Immature natural killer cell (primary cell): ENCODE measurements at places on chromosomes 16 and 17. TPM values are rescaled to one million over a fixed set of nuclear protein-coding genes. Genes with fewer than 3 reads are reported as not detected.

DNA sequence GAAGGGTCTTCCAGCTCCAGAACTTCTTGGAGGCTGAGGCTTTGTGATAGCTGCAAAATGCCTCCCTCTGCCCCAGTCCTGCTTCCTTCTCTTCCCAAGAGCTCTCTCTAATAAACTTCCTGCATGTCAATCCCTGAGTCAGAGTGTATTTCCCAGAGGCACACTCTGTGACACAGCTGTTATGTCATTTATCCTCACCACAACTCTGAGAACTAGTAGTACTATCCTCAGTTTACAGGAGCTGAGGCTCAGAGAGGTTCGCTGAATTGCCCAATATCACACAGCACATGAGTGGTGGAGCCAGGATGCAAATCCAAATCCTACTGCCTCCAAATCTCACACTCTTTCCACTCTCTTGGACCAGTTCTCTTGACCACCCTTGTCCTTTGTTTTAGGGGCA, 20.0 kb downstream of the UNC45B start:
- H3K27me3 ChIP-seq, result no peaks in the 10 kb centered on the region
- H3K27ac ChIP-seq, result peak overlapping the region; percentile 26
- peaks cover 21% of the 10 kb centered on the region for H3K4me1 ChIP-seq
- no peak for DNase-seq
- H3K4me3 ChIP-seq, result no peak overlapping the region

DNA sequence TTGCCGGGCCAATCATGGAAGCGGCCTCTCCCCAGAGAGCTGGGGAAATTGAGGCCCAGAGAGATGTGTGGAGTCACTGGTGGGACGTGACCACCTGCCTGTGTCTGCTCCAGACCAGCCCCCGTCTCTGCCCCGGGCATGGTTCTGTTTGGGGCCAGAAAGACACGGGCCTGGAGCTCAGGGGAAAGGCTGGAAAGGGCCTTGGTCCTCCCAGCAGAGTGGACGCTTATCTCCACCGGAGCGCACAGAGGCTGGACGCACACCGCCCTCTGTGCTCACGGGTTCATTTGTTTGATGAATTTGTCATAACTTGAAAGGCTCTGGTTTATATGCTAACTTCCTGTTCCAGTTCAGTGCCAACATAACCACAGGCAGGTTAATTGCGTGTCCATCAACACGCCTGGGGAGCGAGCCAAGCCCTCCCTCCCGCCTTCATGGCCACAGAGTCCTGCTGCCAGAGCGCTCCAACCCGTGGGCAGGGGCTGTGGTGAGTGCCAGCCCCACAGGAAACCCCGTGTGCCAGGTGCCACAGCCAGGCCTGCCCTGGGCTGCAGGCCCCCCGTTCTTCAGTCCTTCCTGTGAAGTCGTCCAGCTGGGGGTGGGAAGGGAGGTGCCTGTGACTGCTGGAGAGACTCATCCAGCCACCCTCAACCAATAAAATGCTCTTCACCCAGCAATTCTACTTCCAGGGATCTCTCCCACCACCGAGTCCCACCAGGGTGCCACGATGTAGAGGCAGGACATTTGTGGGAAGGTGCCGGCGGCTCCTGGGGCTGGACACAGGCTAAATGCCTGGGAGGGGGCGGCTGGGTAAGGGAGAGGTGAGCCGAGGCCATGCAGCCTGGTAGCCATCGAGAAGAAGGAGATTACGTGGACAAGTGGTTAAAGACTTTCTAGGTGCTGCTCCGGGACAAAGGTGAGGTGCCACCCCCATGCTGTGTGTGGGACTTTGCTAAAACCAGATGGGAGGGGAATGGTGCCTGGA, 29.4 kb upstream of the BAHCC1 start:
- peaks cover 16% of the 10 kb centered on the region for H3K27me3 ChIP-seq
- H3K4me3 ChIP-seq, result peak overlapping the region; percentile 69
- no peaks in the 10 kb centered on the region for H3K36me3 ChIP-seq
- peak overlapping the region; percentile 35 for H3K27ac ChIP-seq

- no peaks in the 10 kb centered on the region for H3K36me3 ChIP-seq
- no peak overlapping the region for H3K27ac ChIP-seq
- peaks cover 1% of the 10 kb centered on the region for H3K27me3 ChIP-seq
- H3K4me1 ChIP-seq, result no peaks in the 10 kb centered on the region
- DNase-seq, result no peak
- H3K4me3 ChIP-seq, result no peak overlapping the region
These were observed 61.9 kb upstream of the DHX40 start for GRCh38 chr17:59503500-59503899.

GRCh38 chr17:42585353-42585752, 7.8 kb upstream of the PSMC3IP start:
- no peaks in the 10 kb centered on the region for H3K27me3 ChIP-seq
- no peak overlapping the region for H3K4me3 ChIP-seq
- H3K36me3 ChIP-seq, result peaks cover 17% of the 10 kb centered on the region
- no peak overlapping the region for H3K27ac ChIP-seq

DNA sequence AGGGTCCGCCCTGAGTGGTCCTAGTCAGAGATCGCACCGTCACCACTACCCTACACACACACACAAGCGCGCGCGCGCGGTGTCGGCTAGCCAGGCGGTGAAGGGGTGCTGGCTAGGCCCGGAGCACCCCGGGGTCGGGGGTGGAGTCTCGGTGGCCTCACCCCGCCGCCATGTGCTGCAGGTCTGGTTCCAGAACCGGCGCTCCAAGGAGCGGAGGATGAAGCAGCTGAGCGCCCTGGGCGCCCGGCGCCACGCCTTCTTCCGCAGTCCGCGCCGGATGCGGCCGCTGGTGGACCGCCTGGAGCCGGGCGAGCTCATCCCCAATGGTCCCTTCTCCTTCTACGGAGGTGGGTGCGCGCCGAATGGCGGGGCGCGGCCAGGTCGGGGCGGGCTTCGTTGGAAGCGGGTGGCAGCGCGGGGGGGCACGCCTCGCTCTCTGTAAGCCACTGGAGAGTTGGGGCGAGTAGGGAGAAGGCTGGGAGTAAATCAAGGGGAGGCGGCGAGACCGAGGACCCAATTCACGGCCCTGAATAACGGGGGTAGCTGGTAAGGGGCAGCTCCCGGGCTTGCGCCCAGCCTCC, 4.8 kb downstream of the LHX1 start:
- peaks cover 35% of the 10 kb centered on the region for H3K4me1 ChIP-seq
- no peak overlapping the region for H3K27ac ChIP-seq
- no peaks in the 10 kb centered on the region for H3K36me3 ChIP-seq
- peak overlapping the region; percentile 56 for H3K4me3 ChIP-seq
- H3K27me3 ChIP-seq, result peaks cover 53% of the 10 kb centered on the region

DNA sequence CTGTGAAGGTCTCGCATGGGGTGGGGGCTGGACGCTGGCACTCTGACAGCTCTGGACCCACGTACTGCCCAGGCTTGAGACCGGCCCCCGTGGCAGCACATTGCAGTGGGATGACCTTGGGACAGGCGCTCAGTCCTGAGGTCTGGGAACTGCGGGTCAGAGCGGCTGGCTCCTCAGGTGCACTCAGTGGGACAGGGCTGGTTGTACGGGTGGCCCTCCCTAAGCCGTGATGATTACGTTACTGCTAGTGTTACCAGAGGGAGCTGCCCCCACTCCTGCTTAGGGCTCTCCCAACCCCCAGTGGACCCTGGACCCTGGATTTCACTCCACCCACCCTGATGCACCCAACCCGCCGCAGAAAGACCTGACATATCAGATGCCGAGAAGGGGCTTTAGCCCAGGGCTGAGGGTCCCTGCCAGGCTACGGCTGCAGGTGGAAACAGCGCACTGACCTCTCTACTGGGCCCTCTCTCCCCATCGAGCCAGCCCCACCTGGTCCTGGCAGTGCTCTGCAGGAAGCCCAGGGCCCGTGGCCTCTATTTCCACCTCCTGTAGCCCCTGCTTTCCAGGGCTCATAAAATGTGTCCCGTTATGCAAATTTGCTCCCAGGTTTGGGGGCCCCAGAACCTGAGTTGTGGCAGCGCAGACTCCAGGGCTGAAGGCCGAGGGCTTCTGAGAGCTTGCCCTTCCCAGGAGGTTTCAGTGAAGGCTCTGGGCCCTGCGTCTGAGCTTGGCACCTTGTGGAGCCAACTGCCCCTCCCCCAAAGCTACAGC, 77.2 kb downstream of the RTN4RL1 start:
- DNase-seq, result no peak
- H3K27ac ChIP-seq, result no peak overlapping the region
- H3K4me3 ChIP-seq, result no peak overlapping the region
- no peaks in the 10 kb centered on the region for H3K4me1 ChIP-seq
- H3K36me3 ChIP-seq, result no peaks in the 10 kb centered on the region

- DNase-seq, result no peak
- H3K27me3 ChIP-seq, result no peaks in the 10 kb centered on the region
- H3K4me3 ChIP-seq, result no peak overlapping the region
- H3K4me1 ChIP-seq, result peaks cover 5% of the 10 kb centered on the region
These were observed 10.2 kb downstream of the CDR2 start for GRCh38 chr16:22364241-22364640.

DNA sequence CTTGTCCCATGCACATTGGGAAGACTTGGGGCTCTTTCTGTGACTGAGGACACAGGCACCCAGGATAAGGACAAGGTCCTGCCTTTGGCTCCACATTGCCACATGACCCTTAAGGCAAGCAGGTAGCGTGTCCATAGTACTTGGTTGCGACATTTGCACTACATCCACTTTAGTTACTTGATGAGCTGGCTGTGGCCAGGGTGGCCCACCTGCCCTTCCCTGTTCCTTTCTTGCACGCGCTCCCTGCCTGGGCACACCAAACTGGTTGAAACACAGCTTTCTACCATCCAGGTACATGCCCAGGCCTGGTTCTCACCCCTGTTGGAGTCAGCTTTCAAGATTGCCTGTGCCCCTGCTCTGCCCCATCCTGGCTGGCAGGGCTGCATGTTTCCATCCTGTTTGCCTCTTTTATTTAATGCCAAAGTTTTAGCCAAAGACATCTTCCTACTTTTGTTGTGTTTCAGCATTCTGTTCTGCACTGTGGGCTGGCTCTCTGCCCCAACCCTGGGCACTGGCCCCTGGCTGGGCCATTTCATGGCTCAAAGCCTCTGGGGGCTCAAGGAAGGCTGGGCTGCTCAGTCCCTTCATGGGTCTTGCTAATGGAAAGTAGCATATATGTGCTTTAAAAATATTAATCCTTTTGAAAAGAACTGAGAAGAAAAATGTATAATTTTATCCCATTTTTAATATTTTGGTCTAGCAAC, 3.2 kb downstream of the B3GNT9 start:
- no peak overlapping the region for H3K4me3 ChIP-seq
- no peak for DNase-seq
- peaks cover 6% of the 10 kb centered on the region for H3K4me1 ChIP-seq
- H3K27me3 ChIP-seq, result peaks cover 9% of the 10 kb centered on the region

DNA sequence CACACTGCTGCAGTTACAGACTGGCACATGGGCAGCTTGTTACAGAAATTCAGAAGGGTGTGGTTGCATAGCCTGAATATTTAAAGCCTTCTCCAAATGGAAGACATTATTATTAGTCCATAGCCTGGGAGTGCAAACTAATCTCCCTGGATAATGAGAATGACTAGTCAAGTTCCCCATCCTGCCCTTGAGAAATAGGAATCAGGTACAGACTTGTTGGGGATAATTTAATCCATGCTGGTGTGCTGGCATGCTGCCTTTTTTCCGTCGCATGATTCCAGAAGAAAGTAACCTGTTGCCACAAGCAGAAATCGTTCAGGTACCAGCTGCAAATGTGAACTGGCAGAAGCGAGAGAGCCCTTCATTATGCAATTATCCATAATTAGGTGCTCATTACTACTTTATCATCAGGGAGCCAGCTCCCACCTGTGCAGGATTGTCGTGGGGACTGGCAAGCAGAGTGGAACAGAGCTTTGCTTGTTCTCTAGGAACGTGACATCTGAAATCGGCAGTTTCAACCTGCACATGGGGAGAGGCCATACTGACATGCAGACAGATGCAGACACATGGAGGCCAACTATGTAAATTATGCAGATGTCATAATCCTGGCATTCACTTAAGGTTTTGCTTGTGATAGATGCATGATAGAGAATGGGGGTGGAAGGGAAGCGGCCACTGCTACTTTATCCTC, 419.4 kb downstream of the PMP22 start:
- no peaks in the 10 kb centered on the region for H3K4me1 ChIP-seq
- no peaks in the 10 kb centered on the region for H3K36me3 ChIP-seq
- H3K27me3 ChIP-seq, result peaks cover 8% of the 10 kb centered on the region
- H3K4me3 ChIP-seq, result no peak overlapping the region
- DNase-seq, result no peak

- H3K27ac ChIP-seq, result no peak overlapping the region
- H3K4me1 ChIP-seq, result peaks cover 47% of the 10 kb centered on the region
- peaks cover 4% of the 10 kb centered on the region for H3K27me3 ChIP-seq
- no peak overlapping the region for H3K4me3 ChIP-seq
These were observed 26.9 kb upstream of the ZNF750 start for GRCh38 chr17:82866590-82867191.

DNA sequence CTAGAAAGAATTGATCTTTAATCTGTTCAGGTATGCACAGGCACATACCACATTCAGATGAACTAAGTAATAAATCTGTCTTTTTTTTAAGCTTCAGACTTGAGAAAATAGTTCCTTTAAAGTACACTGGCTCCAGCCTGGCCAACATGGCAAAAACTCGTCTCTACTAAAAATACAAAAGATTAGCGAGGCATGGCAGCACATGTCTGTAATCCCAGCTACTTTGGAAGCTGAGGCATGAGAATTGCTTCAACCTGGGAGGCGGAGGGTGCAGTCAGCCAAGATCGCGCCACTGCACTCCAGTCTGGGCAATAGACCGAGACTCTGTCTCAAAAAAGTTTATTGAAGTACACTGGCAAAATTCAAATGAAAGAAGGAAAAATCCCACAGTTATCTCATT, 111.0 kb upstream of the NETO2 start:
- no peak overlapping the region for H3K27ac ChIP-seq
- H3K4me1 ChIP-seq, result no peaks in the 10 kb centered on the region
- DNase-seq, result no peak
- no peak overlapping the region for H3K4me3 ChIP-seq
- H3K36me3 ChIP-seq, result peaks cover 13% of the 10 kb centered on the region
- H3K27me3 ChIP-seq, result no peaks in the 10 kb centered on the region

GRCh38 chr17:9334536-9335446, 240.8 kb downstream of the STX8 start:
- H3K27ac ChIP-seq, result no peak overlapping the region
- peaks cover 21% of the 10 kb centered on the region for H3K36me3 ChIP-seq
- H3K4me3 ChIP-seq, result no peak overlapping the region
- H3K4me1 ChIP-seq, result no peaks in the 10 kb centered on the region
- no peak for DNase-seq
- no peaks in the 10 kb centered on the region for H3K27me3 ChIP-seq

GRCh38 chr17:33779234-33779591, 475.9 kb upstream of the CCL2 start:
- no peak overlapping the region for H3K27ac ChIP-seq
- no peaks in the 10 kb centered on the region for H3K4me1 ChIP-seq
- H3K4me3 ChIP-seq, result no peak overlapping the region
- DNase-seq, result peak; percentile 23
- no peaks in the 10 kb centered on the region for H3K36me3 ChIP-seq
- H3K27me3 ChIP-seq, result peaks cover 13% of the 10 kb centered on the region

DNA sequence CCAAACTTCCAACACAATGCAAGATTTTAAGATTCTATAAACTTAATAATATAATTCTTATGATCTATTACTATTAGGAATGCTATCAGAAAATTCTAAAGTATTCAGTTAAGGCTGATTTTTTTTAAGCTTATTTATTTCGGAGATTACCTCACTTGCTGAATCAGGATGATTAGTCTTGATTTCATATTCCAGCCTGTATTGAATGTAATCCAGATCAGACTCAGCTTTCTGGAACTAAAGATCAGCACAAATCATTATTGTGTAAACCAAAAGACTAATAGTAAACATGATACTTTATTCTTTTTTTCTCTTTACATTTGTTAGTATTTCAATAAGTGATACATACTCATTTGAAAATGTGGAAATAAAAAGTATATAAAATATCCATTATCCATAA, 23.9 kb downstream of the SKA2 start:
- peaks cover 3% of the 10 kb centered on the region for H3K4me1 ChIP-seq
- H3K27ac ChIP-seq, result no peak overlapping the region
- no peak overlapping the region for H3K4me3 ChIP-seq
- no peak for DNase-seq
- no peaks in the 10 kb centered on the region for H3K27me3 ChIP-seq

The TAC4 gene
- not detected for polyA plus RNA-seq

The CD300A gene
- 514 TPM for polyA plus RNA-seq

The ZFP3 gene
- polyA plus RNA-seq, result not detected
